Naive thymus-derived CD4-positive, alpha-beta T cell (primary cell): ENCODE measurements at places on chromosomes 3 and 15.
A peak's percentile ranks its signal among the peaks of the same experiment; 100 is the strongest.

DNA sequence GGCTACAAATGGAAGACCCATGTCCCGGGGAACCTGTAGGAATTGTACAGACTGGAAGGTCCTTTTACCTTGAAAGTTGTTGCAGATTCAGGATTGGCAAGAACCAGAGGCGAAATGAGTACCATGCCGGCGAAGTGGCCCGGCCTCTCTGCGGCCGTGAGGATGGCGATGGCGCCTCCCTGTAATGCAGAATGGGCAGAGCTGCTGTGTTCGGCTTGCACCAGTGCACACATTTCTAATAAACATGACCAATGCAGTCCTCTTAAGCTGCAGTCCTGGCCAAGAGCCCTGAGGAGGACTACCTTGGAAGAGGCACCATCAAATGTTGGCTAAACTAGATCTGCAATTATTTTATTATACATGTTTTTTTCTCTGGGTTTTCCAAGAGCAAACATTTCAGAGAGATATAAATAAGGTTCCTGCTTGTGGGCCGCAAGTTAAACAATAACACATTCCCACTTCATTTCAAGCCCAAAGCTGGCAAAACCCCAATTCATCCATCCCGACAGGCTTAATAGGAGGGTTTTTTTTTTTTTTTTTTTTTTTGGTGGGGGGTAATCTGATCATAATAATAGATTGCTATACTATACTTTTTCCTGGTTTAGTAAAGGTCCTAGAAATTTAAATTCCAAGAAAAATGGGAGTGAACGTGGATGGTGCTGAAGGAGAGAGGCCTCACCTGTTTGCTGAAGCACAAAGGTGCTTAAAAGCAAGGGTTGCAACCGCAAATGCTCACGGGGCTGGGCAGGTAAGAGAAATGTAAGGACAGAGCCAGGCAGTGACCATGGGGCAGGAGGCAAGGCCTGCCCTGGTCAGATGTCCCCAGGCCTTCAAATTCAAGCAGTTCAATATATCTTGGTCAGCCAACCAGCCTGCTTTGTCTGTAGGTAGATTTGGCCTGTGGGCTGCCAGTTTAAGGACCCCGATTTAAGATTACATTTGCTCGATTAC, 48.5 kb downstream of the ABTB1 start:
- no peak for DNase-seq

DNA sequence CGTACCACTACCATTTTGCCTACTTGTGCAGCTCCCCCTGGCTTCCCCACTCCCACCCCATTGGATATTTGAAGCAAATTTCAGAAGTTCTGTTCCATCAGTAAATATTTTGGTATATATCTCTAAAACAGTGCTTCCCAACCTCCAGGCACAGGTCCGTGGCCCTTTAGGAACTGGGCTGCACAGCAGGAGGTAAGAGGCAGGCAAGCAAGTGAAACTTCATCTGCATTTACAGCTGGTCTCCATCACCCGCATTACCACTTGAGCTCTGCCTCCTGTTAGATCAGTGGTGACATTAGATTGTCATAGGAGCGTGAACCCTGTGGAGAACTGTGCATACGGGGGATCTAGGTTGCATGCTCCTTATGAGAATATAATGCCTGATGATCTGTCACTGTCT, 97.2 kb upstream of the LRRFIP2 start:
- DNase-seq, result no peak

DNA sequence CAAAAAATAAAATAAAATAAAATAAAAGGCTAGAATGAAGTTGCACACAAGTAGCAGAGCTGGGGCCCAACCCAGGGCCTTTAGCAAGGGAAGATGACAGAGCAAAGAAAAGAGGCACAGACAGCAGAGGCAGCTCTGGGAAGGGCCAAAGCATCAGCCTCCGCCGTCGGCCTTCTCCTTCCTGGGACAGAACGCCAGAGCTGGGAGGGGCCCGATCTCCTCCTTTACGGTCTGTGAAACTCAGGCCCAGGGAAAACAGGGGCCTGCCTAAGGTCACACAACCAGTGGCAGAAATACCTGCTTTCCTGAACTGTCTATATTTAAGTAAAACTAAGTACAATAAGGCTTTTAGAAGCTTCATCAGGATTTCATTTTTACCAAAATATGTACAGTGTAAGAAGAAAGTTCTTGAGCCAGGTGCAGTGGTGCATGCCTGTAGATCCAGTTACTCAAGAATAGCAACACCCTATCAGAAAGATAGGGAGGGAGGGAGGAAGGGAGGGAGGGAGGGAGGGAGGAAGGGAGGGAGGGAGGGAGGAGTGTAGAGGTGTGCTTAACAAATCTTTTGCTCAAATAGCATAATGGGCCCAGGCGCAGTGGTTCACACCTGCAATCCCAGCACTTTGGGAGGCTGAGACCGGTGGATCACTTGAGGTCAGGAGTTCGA, 43.0 kb upstream of the MUC4 start:
- no peak for DNase-seq

GRCh38 chr3:45666757-45667431, 22.3 kb upstream of the SACM1L start:
- DNase-seq, result no peak

- DNase-seq, result peak; percentile 9
These were observed 86.9 kb upstream of the RASGRP1 start for GRCh38 chr15:38651328-38652038.

- DNase-seq, result no peak
These were observed 17.1 kb downstream of the SLC9A9 start for GRCh38 chr3:143831208-143831607.

- DNase-seq, result no peak
These were observed 372.7 kb downstream of the ROBO2 start for GRCh38 chr3:77412584-77412983.

DNA sequence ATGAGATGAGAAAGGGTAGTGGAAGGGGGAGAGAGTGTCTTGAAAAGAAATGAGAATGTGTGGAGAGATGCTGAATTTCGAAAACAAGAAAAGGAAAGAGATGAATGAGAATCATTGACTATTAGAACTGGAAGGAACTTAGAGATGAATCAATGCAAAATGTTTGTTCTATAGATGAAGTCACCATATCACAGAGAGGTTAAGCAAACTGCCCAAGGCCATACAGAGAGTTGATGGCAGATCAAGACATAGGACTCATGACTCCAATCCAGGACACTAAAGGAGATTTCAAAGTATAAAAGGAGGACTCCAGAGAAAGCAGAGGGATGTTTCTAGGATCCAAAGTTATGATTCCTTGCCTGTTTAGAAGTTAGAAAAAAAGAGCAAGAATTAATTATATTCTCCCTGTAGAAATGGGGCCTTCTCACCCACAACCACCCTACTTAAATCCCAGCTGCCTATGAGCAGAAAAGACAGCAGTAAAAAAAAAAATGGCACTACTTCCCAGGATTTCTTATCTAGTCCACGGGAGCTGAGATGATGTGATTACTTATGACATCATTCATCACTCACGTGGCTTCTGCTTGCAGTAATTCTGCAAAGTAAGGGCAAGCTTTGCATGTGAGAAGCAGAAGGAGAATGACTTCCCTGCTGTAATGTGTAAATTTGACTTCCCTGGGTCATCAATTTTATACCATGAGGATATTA, 210.8 kb upstream of the MRPL3 start:
- no peak for DNase-seq
